Vagina (tissue), 2 donors: ENCODE measurements at places on chromosomes 6 and 20.

- no peak for DNase-seq
Measured at GRCh38 chr6:131003488-131004386, 59.3 kb downstream of the EPB41L2 start.

DNA sequence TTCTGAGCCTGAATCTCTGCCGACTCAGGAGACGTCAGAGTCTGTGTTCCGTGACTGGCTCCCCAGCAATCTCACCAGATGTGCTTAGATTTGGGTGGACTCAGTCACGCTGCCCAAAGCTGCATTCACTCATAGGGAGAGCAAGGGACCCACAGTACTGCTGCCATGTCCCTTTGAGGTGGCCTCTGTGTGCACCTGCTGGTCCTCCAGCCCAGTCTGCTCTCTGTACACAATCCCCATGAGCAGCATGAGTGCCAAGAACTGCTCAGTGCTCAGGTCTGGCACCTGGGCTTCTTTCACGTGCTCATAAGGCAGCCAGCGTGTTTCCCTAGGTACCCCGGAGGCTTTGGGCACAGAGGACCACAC is 44.2 kb upstream of the TIAM2 start:
- DNase-seq, result no peak

DNA sequence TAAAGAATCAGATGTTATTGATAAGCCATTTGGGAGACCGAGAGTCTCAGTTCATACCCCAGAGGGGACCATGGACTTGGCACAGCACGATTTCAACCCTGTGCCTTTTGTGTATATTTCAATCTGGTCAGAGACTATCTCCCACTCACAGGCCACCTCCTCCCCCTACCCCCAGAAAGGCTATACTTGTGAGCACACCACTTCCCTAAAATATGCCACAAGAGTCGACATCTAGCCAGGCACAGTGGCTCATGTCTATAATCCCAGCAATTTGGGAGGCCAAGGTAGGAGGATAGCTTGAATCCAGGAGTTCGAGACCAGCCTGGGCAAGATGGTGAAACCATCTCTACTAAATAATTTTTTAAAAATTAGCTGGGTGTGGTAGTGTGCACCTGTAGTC is 13.6 kb upstream of the TCF15 start:
- DNase-seq, result no peak

GRCh38 chr6:68695838-68696237 is 60.8 kb downstream of the ADGRB3 start:
- no peak for DNase-seq

DNA sequence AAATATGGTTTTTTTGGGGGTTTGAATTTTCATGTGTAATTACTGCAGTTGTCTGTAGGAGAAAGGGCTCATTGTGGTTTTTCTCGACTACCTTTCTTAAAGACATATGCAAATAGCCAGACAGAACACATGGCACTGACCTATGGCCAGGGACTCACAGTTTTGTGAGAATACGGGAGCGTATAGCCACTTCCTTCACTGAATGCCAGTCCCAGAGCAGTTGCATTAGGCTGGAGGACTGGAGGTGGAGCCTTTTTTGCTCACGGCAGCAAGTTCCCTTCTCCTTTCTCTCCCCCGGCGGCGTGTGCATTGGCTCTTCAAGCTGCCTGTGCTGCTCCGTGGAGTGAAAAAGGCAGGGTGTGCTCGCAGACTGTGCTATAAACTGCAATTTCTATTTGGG is 114.9 kb downstream of the AKAP7 start:
- DNase-seq, result no peak

DNA sequence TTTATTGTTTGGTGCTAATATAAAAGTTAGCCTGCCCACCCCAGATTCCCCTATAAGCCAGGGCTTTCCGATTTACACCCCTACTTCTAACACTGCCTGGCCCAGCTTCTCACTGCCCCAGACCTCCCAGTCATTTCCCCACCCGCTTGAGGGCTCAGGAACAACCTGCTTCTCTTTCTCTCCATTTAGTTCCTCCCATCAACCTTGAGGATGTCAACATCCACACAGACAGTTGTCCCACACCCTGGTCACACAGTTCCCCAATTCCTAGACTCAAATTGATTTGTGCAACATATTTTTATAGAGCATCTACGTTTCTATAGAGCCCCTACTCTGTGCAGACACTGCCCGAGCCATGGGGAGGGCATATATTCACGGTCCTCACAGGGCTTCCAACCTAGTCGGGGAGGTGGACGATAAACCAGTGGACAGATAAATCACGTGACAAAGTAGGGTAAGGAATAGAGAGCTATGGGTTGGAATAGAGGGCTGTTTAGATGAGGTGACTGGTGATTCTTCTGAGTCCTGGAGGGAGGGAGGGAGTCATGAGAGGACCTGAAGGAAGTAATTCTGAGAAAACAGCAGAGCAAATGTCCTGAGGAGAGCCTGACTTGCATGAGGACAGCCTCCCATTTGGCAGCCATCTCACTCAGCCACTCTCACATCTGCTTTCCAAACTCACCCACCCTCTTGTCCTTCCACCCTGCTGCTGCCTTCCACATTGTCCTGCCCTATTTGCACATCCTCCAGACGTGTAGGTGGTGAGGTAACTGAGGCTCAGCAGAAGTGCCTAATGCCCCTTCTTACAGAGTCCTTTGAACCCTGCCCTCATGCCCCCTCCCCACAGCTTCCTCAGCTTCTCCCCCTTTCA is 6.3 kb downstream of the GABRR2 start:
- DNase-seq, result no peak

DNA sequence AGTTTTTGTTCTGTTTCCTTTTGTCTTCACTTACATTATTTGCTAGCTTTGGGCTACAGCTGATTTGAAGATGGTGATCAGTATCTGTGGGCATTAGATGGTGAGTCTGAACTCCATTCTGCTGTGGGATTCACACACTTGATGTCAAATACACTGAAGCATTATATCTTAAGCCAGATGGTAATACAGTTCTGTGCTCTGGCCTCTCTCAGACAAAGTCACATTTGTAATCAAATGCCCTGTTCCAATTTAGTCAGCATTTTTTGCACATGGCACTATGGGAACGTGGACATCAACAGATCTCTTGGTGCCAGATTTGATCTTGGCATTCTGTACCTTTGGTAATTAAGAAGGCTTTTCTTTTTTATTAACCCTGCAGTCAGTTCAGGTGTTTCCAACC is 56.0 kb downstream of the SASH1 start:
- no peak for DNase-seq

GRCh38 chr6:44180406-44180805 is 21.8 kb downstream of the CAPN11 start:
- DNase-seq, result no peak

DNA sequence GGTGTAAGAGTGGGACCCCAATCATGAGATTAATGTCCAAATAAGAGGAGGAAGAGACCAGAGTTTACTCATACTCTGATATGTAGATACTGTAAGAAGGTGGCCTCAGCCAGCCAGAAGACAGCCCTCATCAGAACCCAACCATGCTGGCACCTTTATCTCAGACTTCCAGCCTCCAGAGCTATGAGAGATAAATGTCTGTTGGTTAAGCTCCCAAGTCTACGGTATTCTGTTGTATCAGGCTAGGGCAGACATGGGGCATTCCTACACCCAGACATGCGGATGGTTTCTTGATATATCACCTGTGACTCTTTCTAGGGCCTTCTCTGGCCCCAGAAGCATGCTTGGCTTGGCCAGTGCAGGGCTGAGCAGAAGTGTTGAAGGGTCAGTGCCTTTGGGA is 247.4 kb upstream of the RIN2 start:
- no peak for DNase-seq

GRCh38 chr20:37969949-37970855 is 63.1 kb downstream of the TTI1 start:
- DNase-seq, result peak; percentile 34

- no peak for DNase-seq
Measured at GRCh38 chr6:147003186-147003585, 201.0 kb upstream of the STXBP5 start.

- DNase-seq, result no peak
Measured at GRCh38 chr6:25971187-25971821, 8.7 kb downstream of the TRIM38 start.

GRCh38 chr20:39702701-39703349 is 740.7 kb downstream of the DHX35 start:
- no peak for DNase-seq
